Stimulated activated CD4-positive, alpha-beta T cell treated with anti-CD3 and anti-CD28 coated beads, Interleukin-12 subunit alpha, Interleukin-12 subunit beta, amount 100 ng/mL, for 24 hours (primary cell): ENCODE measurements at places on chromosomes 12 and 14.
A peak's percentile ranks its signal among the peaks of the same experiment; 100 is the strongest.

GRCh38 chr12:76264611-76265012 is 83.6 kb downstream of the BBS10 start:
- no peak for DNase-seq

DNA sequence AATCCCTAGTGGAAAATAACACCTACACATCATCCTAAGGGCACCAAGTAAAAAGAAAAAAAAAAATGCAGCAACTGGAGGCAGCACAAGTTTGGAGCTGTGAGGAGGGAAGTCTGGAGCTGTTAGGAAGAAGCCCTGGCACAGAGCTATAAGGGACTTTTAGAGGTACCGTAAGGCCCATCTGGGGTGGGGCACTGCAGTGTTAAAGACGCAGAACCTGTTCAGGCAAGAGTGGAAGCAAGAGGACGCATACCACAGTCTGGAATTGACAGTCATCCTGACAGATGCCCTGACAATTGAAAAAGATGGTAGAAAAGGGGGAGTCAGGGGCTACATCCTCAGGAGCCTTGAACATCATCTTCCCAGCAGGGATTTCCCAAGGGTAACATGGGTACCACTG is 195.9 kb upstream of the PLEKHG7 start:
- no peak for DNase-seq

GRCh38 chr14:104144911-104145825 is 6.8 kb downstream of the KIF26A start:
- no peak for DNase-seq

DNA sequence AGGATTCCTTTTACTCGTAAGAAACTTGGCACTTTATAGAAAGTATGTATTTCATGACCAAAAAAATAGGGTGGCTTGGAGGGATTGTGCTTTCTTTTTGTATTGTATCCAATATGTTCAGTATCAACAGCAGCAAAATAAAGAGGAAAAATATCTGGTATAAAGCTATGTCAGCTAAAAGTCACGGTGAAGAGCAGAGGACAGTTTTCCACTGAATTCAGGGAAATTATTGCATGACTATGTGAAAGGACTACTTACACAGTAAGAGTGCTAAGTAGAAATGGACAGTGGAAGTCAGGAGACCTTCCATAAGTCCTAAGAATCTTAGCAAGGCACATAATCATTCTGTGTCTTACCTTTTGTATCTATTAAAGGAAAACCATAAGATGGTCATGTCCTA is 19.3 kb downstream of the TSHR start:
- DNase-seq = no peak

DNA sequence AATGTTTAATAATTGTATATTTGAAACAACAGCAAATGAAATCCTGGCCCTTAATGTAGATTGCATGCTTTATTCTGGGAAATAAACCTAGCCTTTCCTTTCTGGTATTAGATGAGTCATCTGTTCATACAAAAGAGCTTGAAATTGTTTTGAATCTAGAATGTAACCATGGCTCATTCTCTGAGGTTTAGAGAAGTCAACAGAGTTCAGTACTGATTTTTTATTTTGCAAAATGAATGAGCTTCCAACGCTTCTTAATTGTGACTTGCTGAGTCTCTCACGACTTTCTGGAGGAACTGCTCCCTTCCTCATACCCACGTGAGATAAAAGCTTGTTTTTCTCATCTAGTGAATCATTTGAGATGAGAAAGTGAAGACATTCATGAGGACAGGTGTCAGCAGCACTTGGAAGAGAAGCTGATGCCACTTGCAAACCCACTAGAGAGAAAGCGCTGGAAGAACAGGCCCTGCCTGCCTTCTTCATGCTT is 509.6 kb downstream of the VRK1 start:
- no peak for DNase-seq

DNA sequence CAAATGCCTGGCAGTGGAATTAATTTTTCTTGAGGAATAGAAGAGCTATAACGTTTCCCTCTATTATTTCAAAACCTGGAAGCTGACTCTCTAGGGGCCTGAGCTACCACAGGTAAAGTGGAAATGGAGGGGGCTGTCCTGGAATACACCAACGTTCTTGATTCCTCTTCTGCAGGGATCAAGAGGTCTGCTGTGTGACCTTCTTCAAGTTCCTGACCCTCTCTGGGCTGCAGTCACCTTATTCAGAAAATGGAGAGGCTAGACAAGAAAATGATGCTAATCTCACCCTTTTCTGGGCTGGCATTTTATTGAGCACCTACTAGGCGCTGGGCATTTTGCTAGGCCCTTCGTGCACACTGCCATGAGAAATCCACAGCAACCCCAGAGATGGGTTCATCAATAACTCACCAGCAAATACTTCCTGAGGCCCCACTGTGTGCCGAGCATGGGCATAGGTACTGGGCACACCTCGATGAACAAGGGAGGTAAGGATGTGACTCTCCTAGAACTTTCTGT is 55.2 kb upstream of the DLK1 start:
- DNase-seq = no peak

GRCh38 chr14:95666450-95666849 is 19.8 kb upstream of the TCL1B start:
- no peak for DNase-seq

GRCh38 chr14:92651758-92652406 is 96.5 kb downstream of the LGMN start:
- DNase-seq = no peak

- no peak for DNase-seq
Observed at GRCh38 chr14:68076451-68076850, 256.9 kb downstream of the RAD51B start.

- DNase-seq = peak; percentile 13
Observed at GRCh38 chr12:56160193-56160763, 2.1 kb downstream of the MYL6 start.

GRCh38 chr12:112848338-112848715 is 56.8 kb downstream of the RPH3A start:
- no peak for DNase-seq

DNA sequence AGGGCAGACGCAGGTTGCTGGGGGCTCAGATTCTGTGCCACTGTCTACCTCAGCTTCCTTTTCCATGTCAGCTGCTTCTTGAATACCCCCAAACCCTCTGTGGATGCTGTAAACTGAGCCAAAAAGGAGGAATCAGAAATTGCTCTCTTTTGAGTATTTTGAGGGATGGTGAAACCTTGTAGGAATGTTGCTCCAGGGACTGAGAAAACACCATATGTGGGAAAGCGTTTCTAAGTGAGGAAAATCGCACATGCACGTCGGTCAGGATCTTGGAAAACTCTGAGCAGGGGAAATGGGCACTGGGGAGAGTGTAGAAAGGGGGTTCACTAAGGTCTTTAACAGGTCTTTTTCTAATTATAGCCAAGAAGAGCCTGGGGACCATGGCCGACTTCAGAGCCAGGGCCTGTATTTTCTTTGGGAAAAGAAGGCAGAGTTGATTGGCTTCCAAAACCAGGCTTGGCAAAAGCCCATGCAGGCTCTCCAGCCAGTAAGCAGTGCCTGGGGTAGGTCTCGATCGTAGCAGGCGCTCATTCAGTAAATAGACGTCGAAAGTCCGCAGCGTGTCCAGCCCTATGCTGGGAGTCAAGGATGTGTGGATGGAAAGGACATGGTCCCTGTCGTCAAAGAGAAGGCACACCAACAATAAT is 58.0 kb downstream of the NTF3 start:
- no peak for DNase-seq

- DNase-seq = no peak
Observed at GRCh38 chr14:105660816-105661531, 134.6 kb downstream of the TMEM121 start.

DNA sequence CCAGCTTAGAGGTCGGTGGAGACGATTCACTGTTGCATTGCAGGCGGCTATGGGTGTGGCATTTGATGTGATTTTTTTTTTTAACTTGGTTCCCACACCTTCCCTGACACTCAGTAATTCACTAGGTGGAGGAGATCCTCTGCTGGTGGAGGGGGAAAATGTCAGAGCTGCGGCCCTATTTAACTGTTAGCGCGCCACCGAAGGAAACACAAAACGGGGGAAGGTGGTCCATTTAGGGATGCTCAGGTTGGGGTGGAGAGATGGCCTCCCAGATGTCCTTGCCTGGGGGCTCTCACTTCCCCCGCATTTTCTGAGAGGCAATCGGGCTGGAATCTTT is 4.3 kb upstream of the HOXC12 start:
- no peak for DNase-seq

- DNase-seq = no peak
Observed at GRCh38 chr12:109877504-109878246, 2.7 kb downstream of the GLTP start.

- DNase-seq = no peak
Observed at GRCh38 chr14:26597071-26597588, 703 bp downstream of the NOVA1 start.

GRCh38 chr12:121911824-121912585 is 6.4 kb upstream of the CFAP251 start:
- no peak for DNase-seq

DNA sequence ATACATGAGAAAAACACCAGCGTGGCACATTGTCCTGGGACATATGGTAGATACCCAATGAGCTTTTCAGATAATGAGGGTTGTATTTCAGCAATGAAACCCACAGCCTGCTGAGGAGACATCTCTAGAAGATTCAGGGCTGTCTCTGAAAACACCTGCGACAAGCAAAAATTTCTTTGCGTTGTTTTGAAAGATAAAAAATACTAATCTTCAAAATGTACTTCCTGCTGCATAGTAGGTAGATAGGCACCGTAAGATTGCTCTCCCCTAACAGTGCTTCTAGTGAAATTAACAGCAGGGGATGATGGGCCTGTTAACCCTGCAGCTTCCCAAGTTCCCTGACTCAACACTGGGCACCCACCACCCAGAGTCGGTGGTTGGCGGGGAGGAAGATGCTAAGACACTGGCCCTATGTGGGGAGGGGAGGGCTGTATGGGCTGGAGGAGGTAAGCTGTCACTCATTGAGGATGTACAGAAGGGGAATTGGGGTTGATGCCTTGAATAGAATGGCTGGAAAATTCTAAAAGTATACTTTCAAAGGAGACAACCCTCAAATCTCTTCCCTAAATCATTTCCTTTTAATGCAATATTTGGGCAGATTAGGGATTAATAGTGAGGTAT is 20.0 kb downstream of the ZFP36L1 start:
- DNase-seq = no peak

DNA sequence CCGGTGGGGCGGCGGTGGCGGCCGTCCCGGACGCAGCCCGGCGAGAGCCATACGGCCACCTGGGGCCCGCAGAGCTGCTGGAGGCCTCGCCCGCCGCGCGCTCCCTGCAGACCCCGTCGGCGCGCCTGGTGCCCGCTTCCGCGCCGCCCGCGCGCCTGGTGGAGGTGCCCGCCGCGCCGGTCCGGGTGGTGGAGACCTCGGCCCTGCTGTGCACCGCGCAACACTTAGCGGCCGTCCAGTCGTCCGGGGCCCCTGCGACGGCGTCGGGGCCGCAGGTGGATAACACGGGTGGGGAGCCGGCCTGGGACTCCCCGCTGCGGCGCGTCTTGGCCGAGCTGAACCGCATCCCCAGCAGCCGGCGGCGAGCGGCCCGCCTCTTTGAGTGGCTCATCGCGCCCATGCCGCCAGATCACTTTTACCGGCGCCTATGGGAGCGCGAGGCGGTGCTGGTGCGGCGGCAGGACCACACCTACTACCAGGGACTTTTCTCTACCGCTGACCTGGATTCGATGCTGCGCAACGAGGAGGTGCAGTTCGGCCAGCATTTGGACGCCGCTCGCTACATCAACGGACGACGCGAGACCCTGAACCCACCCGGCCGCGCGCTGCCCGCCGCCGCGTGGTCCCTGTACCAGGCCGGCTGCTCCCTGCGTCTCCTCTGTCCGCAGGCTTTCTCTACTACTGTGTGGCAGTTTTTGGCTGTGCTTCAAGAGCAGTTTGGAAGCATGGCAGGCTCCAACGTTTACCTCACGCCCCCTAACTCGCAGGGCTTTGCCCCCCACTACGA is 716 bp downstream of the RIOX1 start:
- DNase-seq = peak; percentile 41

- no peak for DNase-seq
Observed at GRCh38 chr14:97618917-97619690, 821.9 kb downstream of the VRK1 start.

GRCh38 chr12:57793920-57794319 is 11.3 kb downstream of the TSFM start:
- no peak for DNase-seq

DNA sequence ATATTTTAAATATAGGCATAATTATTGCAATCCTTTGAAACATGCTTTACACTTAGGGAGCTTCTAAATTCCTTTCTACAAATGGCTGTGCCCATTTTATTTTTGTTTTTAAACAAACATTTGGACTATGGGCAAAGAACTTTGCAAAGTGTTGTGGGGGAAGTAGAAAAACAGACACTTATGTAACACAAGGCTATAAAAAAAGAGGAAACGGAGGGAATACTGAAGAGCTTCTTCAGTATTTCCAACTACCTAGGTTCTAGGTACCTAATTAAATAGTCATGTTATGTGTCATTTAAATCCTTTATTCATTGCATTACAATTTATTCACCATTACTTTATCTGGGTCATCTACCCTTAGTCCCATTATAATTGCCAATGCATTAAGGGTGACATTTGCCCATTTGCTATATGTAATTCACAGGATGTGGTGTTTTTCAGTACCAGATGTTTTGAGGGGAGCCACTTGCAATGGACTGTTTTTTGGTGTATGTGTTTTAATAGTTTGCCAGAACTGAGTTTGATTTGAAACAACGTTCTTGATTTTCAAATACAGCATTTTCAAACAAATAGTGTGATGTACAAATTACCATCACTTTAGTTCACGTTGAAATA is 1.5 kb upstream of the MSRB3 start:
- no peak for DNase-seq

GRCh38 chr12:112482733-112483132 is 64.0 kb downstream of the PTPN11 start:
- DNase-seq = no peak

DNA sequence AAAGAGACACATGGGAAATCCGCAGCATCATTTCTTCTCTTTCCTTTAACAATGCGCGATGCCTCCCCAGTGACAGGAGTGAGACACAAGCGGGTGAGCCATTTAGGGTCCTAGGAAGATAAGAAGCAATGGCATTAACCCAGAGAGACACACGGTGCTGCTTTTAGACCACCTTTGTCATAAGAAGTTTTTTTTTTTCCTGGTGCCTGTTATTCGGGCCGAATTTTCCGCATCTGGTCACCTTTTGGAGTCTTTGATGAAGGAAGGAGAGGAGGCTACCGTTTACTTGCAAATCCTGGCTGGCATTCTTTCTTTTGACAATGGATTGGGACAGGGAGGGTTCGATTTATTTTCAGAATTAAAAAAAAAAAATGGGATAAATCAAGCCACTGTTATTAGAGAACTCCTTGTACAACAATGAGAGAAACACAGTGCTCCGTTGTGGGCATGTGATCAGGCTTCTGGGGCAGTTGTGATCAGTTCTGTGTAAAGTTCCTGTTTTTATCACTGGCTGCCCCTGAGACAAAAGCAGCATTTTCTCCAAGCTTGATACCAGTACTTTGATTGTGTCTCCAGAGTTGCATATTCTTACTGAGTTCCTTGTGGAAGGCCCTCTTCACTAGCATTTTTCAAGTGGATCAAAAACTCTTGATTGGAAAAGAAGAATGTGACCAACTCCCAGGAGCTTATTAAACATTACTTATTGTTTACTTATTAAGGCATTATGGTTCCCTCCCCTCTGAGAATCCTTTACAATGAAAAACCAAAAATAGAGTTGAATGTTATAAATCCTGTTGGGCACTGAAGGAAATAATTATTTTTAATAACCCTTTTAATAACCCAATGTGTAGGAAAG is 1.1 kb downstream of the DIP2B start:
- DNase-seq = no peak

GRCh38 chr12:59088673-59089072 is 168.4 kb upstream of the LRIG3 start:
- DNase-seq = no peak
